Urinary bladder (tissue), 4 donors: ENCODE measurements at places on chromosomes 2 and 18. TPM values are rescaled to one million over a fixed set of nuclear protein-coding genes. Genes with fewer than 3 reads are reported as not detected.

DNA sequence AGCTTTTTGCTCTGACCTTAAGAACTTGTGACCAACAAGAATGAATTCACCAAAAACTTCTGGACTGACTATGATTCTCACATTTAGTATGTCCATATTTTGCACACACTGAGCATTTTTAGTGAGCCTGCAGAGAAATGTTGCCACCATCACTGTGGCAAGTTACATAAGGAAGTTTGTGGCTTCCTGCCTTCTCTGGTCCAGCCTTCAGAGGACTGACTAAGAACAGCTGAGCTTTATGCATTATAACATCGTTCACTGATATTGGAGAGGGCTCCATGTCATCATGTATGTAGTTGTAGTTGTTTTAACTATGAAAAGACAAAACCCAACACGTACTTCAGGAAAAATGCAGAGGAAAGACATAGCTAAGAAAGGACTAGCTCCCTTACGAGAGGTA, 218.0 kb upstream of the CRIM1 start:
- DNase-seq = no peak

DNA sequence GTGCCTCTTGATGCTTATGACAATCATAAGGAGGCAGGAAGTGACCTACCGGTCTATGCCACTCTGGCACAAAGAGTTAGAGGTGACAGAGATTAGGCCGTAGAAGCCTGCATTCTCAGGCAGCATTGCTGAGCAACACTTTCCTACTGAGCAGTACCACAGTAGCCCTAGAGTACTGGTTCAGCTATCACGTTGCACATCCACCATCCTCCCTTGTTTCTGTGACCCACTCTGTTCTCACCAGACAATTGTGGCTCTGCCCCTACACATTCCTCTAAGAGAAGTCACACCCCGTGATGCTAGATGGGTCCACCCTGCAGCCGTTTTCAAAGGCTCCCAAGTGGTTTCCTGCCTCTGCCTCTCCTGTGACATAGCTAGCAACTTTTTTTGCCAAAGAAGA, 22.6 kb upstream of the SUCLG1 start:
- DNase-seq = no peak

DNA sequence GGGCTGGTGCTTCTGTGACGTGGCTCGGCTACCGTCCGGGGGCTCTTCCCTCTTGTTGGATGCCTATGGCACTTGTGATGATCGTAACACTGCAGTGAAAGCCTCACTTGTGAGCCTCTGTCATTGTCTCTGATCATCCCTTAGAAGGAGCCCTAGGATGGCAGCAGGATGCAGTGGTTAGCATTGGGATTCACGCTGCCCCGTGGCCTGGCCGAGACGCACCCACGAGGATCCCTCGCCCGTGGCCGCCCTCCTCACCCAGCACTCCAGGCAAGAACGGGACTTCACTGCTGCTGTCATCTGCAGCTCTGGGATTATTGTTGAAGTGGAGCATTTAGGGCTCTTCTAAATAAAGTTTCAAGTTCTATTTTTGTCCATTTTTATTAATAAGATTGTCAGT, 46.8 kb upstream of the CTDP1 start:
- no peak for DNase-seq

GRCh38 chr2:42957861-42958301, 165.5 kb upstream of the HAAO start:
- no peak for DNase-seq

- no peak for DNase-seq
Observed at GRCh38 chr2:109046925-109047508, 58.0 kb upstream of the EDAR start.

DNA sequence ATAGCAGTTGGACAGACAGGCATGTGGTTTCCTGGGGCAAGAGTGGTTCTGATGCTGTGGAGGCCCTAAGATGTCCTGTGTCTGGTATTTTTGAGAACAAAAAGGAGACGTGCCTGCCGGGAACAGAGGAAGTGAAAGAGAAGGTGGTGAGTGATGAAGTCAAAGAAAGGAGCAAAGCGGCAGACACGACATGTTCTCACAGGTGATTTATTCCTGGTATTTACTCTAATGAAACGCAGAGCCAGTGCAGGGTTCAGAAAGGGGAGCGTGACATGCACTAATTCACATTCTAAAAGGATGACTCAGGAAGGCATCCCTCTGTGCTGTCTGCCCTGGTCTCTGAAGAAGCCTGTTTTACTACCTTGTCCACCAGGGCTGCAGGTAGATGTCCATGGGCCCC, 211.0 kb downstream of the KCNE4 start:
- DNase-seq = no peak

GRCh38 chr2:234723400-234723799, 226.5 kb upstream of the ARL4C start:
- DNase-seq = no peak

The HRH4 gene
- total RNA-seq = 0.26 TPM
